ENCODE measurements at places on chromosomes 7 and 10.

DNA sequence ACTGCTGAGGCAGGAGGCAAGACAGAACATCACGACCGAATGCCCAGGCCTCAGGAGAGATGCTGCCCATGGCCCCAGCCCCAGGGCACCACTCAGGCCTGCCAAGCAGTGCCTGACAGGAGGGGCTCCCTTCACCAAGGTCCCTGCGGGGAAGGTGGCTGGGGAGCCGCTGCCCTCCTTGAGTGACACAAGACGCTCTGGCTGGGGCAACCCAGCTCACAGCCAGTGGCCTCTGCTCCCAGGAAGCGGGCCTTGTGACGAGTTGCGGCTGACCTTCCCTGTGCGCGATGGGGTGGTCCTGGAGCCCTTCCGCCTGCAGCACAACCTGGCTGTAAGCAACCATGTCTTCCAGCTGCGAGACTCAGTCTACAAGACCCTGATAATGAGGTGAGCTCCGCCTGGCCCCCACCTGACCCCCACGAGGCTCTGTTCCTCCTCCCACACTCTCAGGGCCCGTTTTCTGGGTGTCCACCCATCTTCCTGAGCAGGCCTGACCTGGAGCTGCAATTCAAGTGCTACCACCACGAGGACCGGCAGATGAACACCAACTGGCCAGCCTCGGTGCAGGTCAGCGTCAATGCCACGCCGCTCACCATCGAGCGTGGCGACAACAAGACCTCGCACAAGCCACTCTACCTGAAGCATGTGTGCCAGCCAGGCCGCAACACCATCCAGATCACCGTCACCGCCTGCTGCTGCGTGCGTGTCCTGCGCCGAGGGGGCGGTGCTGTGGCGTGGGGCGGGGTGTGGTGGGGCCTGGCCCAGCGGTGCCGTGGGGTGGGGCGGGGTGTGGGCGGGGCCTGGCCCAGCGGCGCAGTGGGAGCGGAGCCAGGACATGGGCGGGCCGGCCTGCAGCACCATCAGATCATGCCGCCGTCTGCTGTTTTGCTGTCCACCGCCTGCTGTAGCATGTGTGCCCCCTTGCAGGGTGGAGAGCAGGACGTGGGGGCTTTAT, 12.8 kb downstream of the ZMIZ2 start:
- H3K36me3 ChIP-seq, result peaks cover 36% of the 10 kb centered on the region
- no peak overlapping the region for H3K27ac ChIP-seq
- no peaks in the 10 kb centered on the region for H3K27me3 ChIP-seq
- no peak for DNase-seq
- H3K4me3 ChIP-seq, result no peak overlapping the region

- H3K4me3 ChIP-seq, result no peak overlapping the region
- H3K27me3 ChIP-seq, result no peaks in the 10 kb centered on the region
- DNase-seq, result no peak
Observed at GRCh38 chr7:12610899-12611298, 40.4 kb downstream of the SCIN start.

- H3K4me3 ChIP-seq, result no peak overlapping the region
- no peak for DNase-seq
- no peaks in the 10 kb centered on the region for H3K27me3 ChIP-seq
Observed at GRCh38 chr7:23963461-23964165, 253.6 kb downstream of the STK31 start.

GRCh38 chr7:18437101-18437500, 58.4 kb upstream of the HDAC9 start:
- H3K27ac ChIP-seq, result no peak overlapping the region
- H3K36me3 ChIP-seq, result no peaks in the 10 kb centered on the region
- H3K27me3 ChIP-seq, result no peaks in the 10 kb centered on the region
- DNase-seq, result no peak
- H3K4me1 ChIP-seq, result no peaks in the 10 kb centered on the region

DNA sequence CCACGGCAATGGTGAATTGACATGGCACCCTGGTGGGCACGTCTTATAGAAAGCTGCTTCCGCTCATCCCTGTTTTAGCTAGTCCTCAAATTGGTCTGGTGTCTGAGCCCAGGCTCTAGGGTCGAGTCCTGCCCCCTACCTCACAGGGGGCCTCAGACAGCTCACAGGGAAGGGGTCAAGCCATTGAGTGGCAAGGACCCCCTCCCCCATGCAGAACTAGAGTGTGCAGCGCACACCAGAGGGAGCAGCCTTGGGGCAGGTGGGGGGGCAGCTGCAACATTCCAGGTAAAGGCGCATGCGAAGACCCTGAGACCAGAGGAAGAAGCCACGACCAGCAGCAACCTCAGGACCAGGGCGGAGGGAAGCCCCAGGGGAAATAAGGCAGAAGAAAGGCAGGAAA, 240.4 kb upstream of the PPP2R2D start:
- no peak for DNase-seq
- H3K4me3 ChIP-seq, result no peak overlapping the region
- H3K36me3 ChIP-seq, result no peaks in the 10 kb centered on the region
- H3K27me3 ChIP-seq, result no peaks in the 10 kb centered on the region
- no peak overlapping the region for H3K27ac ChIP-seq
- H3K4me1 ChIP-seq, result no peaks in the 10 kb centered on the region

GRCh38 chr10:104614245-104614831, 26.8 kb upstream of the SORCS3 start:
- H3K27ac ChIP-seq, result no peak overlapping the region
- peaks cover 2% of the 10 kb centered on the region for H3K27me3 ChIP-seq
- no peaks in the 10 kb centered on the region for H3K36me3 ChIP-seq
- no peak overlapping the region for H3K4me3 ChIP-seq
- no peaks in the 10 kb centered on the region for H3K4me1 ChIP-seq
- no peak for DNase-seq

GRCh38 chr10:266974-267425, 131.7 kb downstream of the ZMYND11 start:
- no peak overlapping the region for H3K4me3 ChIP-seq
- no peaks in the 10 kb centered on the region for H3K27me3 ChIP-seq
- H3K27ac ChIP-seq, result no peak overlapping the region
- H3K4me1 ChIP-seq, result no peaks in the 10 kb centered on the region
- no peak for DNase-seq
- no peaks in the 10 kb centered on the region for H3K36me3 ChIP-seq

- no peaks in the 10 kb centered on the region for H3K27me3 ChIP-seq
- H3K27ac ChIP-seq, result no peak overlapping the region
- DNase-seq, result no peak
- no peaks in the 10 kb centered on the region for H3K4me1 ChIP-seq
- no peaks in the 10 kb centered on the region for H3K36me3 ChIP-seq
- H3K4me3 ChIP-seq, result no peak overlapping the region
Observed at GRCh38 chr10:130637089-130637676, 501.0 kb downstream of the GLRX3 start.

GRCh38 chr10:60917331-60918280, 26.4 kb downstream of the RHOBTB1 start:
- H3K4me1 ChIP-seq, result peaks cover 6% of the 10 kb centered on the region
- no peaks in the 10 kb centered on the region for H3K36me3 ChIP-seq
- no peak overlapping the region for H3K4me3 ChIP-seq
- H3K27ac ChIP-seq, result no peak overlapping the region
- H3K27me3 ChIP-seq, result no peaks in the 10 kb centered on the region

DNA sequence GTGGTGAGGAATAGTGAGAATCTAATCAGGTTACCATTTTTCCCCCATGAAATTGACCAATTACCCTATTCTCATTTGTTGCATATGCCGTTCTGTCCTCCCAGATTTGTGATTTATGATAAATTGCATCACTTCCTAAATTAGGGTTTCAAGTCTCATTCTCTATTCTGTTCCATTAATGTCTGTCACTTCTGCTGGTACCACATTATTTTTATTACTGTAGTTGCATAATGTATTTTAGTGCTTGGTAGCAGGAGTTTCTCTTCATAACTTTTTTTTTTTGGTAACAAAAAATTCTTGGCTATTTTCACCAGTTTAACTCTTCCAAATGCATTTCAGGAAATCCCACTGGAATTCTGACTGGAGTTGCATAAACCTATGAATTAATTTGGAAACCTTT, 44.0 kb upstream of the FAM133B start:
- peak overlapping the region; percentile 90 for H3K27ac ChIP-seq
- no peak for DNase-seq
- peaks cover 41% of the 10 kb centered on the region for H3K4me1 ChIP-seq
- H3K36me3 ChIP-seq, result peaks cover 3% of the 10 kb centered on the region

GRCh38 chr7:101977249-101977648, 159.8 kb downstream of the CUX1 start:
- H3K4me3 ChIP-seq, result no peak overlapping the region
- no peak for DNase-seq
- H3K36me3 ChIP-seq, result no peaks in the 10 kb centered on the region
- no peak overlapping the region for H3K27ac ChIP-seq

DNA sequence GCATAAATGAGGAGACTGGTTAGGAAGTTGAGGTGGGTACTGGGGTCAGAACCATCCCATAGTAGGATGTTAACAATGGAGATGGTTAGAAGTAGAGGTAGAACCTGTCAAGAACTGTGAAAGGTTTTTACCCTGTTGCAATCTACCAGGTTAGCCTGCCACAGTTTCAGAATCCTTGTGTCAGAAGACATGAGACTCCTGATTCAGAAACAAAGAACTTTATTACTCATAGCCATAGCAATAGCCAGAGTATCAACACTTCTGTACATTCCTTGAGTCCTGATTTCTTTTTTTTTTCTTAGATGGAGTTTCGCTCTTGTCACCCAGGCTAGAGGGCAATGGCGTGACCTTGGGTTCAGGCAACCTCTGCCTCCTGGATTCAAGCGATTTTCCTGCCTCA, 200.9 kb downstream of the GRM3 start:
- H3K36me3 ChIP-seq, result no peaks in the 10 kb centered on the region
- no peaks in the 10 kb centered on the region for H3K4me1 ChIP-seq
- H3K4me3 ChIP-seq, result no peak overlapping the region
- no peak overlapping the region for H3K27ac ChIP-seq
- no peaks in the 10 kb centered on the region for H3K27me3 ChIP-seq

DNA sequence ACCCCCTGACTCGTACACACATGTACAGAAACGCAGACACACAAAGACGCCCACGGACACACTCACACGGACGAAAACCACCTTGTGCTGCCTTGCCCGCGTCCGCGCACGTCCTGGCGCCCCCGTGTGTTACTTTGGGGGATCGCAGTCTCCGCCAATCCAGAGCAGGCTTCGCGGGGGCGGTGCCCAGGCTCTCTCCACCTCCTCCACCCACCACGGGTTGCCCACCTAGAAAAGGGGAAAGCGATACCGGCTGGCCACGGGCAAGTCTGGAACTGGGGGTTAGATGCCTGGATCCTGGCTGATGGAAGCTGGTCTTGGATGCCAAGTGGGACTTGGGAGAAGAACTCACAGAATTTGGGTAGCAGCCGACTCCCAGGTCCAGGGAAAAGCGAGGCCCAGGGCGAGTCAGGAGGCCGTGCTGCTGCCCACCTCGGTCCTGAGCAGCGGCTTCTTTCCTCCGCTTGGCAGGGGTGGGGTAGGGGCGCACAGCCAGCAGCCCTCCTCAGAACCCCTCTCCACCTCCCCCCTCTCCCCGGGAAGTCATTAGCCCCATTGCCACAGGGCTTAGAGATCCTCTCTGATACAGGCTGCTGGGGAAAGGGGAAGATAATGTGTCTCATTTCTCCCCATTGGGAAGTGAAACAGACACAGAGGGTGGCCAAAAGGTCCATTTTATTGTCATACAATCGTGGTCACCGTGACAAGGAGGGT, 4.6 kb upstream of the VGF start:
- H3K36me3 ChIP-seq, result no peaks in the 10 kb centered on the region
- no peak for DNase-seq
- no peak overlapping the region for H3K4me3 ChIP-seq
- peaks cover 38% of the 10 kb centered on the region for H3K4me1 ChIP-seq
- H3K27ac ChIP-seq, result no peak overlapping the region
- H3K27me3 ChIP-seq, result peaks cover 94% of the 10 kb centered on the region

DNA sequence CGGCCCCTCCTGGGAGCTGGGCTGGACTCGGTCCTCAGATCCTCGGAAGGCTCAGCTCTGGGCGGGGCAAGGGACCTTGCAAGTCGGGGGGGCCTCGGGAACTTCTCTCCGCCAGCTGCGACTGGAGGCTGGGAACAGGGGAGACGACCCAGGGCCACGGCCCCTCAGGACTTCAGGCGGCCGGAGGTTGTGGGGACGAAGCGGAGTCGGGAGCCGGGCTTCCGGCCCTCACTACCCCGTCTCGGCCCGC, 2.6 kb downstream of the ADIRF start:
- H3K27ac ChIP-seq, result peak overlapping the region; percentile 100
- peak overlapping the region; percentile 82 for H3K4me3 ChIP-seq
- peaks cover 71% of the 10 kb centered on the region for H3K4me1 ChIP-seq
- H3K27me3 ChIP-seq, result no peaks in the 10 kb centered on the region

- no peak overlapping the region for H3K27ac ChIP-seq
- H3K36me3 ChIP-seq, result no peaks in the 10 kb centered on the region
- H3K4me3 ChIP-seq, result no peak overlapping the region
- H3K4me1 ChIP-seq, result no peaks in the 10 kb centered on the region
- H3K27me3 ChIP-seq, result peaks cover 6% of the 10 kb centered on the region
Observed at GRCh38 chr7:28595801-28596200, 183.5 kb downstream of the CREB5 start.

GRCh38 chr10:58963723-58964124, 212.7 kb upstream of the PHYHIPL start:
- H3K36me3 ChIP-seq, result no peaks in the 10 kb centered on the region
- no peak for DNase-seq
- H3K27me3 ChIP-seq, result peaks cover 13% of the 10 kb centered on the region
- no peak overlapping the region for H3K27ac ChIP-seq

DNA sequence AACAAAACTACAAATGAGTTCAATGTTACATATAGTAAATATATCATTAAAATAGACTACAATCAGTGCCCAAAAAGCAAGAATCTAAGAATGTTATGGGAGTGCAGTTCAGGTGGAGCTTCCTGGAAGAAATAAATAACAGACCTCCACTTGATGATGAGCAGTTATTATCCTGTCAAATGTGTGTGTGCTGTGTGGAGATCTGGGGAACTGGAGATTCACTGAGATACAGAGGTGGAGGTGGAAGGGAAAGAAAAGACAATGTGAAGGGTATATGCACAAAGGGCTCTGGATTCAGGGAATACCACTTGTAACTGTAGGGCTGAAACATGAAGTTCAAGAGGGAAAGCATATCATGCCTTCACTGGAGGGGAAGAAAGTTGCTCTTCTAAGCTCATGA, 331.1 kb downstream of the SEMA3D start:
- no peaks in the 10 kb centered on the region for H3K36me3 ChIP-seq
- DNase-seq, result no peak
- H3K4me3 ChIP-seq, result no peak overlapping the region
- H3K4me1 ChIP-seq, result no peaks in the 10 kb centered on the region
- no peak overlapping the region for H3K27ac ChIP-seq

DNA sequence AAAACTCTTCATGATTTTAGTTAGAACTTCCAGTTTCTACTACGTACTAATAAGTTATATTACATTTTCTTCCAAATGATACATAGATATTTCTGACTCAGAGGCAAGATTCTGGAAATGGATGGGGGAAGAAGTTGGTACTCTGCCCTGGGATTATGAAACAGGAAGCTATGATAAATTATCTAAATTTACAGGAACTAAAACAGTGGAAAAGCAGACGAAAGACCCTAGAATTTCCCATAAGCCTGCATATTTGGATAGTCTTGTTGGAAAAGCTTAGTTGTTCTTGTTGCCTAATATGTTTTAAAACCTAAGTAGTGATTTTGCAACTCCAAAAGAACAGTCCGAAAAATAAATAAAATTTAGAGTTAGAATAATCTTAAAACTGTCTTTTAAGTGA, 21.8 kb downstream of the CFAP69 start:
- no peak overlapping the region for H3K27ac ChIP-seq
- no peak overlapping the region for H3K4me3 ChIP-seq
- H3K36me3 ChIP-seq, result no peaks in the 10 kb centered on the region
- DNase-seq, result no peak

GRCh38 chr7:44559485-44559884, 14.2 kb downstream of the DDX56 start:
- no peak overlapping the region for H3K4me3 ChIP-seq
- DNase-seq, result no peak
- H3K27ac ChIP-seq, result no peak overlapping the region
- no peaks in the 10 kb centered on the region for H3K27me3 ChIP-seq

Data from keratinocyte (primary cell).